ENCODE measurements at places on chromosomes 7 and 10.

DNA sequence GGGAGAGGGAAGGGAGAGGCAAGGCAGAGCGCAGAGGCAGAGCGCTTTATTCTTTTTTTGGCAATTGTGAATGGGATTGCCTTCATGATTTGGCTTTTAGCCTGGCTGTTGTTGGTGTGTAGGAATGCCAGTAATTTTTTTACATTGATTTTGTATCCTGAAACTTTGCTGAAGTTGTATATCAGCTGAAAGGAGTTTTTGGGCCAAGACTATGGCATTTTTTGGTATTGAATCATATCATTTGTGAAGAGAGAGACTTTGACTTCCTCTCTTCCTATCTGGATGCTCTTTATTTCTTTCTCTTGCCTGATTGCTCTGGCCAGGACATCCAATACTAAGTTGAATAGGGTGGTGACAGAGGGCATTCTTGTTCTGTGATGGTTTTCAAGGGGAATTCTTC lies 291.3 kb downstream of the REEP3 start:
- no peak for DNase-seq

GRCh38 chr7:134446446-134446845 lies 12.5 kb downstream of the AKR1B1 start:
- DNase-seq = no peak

DNA sequence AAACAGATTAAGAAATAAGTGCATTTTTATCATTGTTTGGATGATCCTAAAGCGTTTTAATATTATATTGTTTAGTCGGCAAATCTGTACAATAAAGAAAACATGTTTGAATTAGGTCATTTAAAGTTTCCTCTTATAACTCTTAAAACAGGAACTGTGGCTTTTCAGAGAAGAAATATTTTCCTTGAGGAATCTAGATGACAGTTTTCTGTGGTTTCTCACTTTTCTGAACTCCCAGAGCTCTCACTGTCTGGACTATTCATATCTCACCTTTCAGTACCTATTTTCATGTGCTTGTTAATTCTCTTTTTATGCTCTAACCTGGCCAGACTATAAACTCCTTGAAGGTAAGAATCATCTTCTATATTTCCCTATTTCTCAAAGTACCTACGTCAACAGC lies 135.1 kb downstream of the CHN2 start:
- DNase-seq = no peak

- no peak for DNase-seq
Observed at GRCh38 chr7:150780292-150780691, 19.9 kb downstream of the TMEM176B start.

GRCh38 chr7:5594616-5595544 lies 171.2 kb upstream of the TNRC18 start:
- no peak for DNase-seq

DNA sequence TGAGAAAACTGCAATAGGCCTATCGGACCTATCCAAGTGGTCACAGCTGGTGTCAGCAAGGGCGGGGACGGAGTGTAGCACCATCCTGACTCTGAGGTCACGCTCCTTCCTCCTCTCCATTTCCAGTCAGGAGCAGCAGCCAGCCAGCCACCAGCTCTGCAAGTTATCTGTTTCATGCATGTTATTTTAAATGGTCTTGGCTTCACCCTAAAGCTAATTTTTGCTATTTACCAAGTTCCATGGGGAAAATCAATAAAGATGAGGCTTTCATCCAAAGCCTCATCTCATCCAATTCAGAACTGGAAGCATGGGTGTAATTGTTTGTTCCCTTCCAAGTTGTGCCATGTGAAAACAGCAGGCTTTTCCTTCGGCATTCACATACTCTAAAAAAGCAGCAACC lies 49.3 kb downstream of the ICA1 start:
- DNase-seq = peak; percentile 88

DNA sequence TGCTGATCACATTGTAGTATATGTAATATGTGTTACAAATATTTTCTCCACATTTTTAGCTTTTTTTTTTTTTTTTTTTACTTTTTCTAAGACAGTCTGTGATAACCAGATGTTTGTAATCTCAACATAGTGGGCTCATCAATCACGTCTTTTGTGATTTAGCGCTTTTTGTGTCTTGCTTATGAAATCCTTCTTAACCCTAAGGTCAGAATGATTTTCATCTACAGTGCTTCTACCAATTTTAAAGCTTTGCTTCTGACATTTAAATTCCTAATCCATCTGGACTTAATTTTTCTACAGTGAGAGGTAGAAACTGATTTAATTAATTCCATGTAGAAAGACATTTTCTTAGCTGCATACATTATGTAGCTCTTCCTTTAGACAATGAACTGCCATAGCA lies 626.4 kb downstream of the TNS3 start:
- no peak for DNase-seq

GRCh38 chr10:15155978-15156656 lies 12.4 kb downstream of the NMT2 start:
- no peak for DNase-seq

GRCh38 chr10:75378379-75378778 lies 23.2 kb downstream of the ZNF503 start:
- no peak for DNase-seq

DNA sequence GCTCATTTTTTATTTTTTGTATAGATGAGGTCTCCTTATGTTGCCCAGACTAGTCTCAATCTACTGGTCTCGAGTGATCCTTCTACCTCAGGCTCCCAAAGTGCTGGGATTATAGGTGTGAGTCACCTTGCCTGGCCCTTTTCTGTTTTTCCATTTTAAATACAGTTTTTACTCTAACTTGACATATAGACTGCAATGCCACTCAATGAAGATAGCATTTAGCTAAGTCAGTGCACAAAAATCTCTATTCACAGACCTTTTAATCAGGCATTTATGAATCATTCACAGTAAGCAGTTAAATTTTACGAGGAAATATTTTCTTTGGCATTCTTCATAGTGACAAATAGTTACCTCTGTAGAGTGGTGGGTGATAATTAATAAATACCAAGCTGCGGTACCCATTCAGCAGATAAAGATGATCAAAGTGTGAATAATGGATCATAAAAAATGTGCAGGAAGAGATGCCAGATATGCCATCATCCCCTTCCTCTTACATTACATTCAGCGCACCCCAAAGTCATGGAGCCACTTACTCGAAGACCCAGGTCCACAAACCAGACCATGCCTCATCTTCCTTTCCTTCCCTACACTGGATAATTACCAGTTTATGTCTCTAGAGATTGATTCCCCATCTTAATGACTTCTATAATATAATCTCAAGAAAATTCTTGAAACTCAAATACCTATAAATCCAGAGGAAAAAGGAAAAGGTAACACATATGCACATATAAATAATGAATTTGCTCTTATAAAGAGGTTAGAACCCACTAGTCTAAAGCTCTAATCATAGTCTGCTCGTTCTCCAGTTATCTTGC lies 56.0 kb downstream of the UBE2H start:
- no peak for DNase-seq
